NCI-H748 treated with DMSO at 0.1 percent for 48 hours (cell line): ENCODE measurements at places on chromosomes 16 and 17.

- no peak for DNase-seq
Observed at GRCh38 chr16:30633526-30633925, 17.2 kb upstream of the PRR14 start.

- no peak for DNase-seq
Observed at GRCh38 chr17:35235917-35236316, 7.0 kb upstream of the SLFN5 start.

DNA sequence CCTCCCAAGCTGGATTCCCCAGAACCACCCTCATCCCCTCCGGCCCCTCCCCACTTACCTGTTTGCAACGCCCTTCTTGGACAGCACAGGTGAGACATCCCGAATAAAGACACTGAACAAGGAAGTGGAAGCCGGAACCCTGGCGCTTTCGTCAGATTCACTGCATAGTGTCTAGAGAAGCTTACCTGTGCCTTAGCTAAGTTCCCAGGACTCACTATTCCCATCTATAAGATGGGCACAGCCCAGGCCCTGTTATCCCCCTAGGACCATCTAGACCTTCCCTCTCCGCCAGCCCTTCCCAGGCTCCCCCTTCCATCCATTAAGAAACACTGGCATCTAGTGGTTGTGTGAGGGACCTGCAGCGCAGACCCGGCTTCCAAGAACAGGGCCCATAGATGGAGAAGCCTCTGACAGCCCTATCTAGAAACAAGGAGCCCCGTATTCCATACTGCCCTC lies 26.9 kb upstream of the RPL38 start:
- DNase-seq, result peak; percentile 32

GRCh38 chr17:45987706-45988105 lies 11.3 kb upstream of the STH start:
- DNase-seq, result no peak

- no peak for DNase-seq
Observed at GRCh38 chr16:75462806-75463205, 1.7 kb downstream of the TMEM170A start.

- DNase-seq, result no peak
Observed at GRCh38 chr17:67021743-67022450, 22.5 kb upstream of the CACNG1 start.

DNA sequence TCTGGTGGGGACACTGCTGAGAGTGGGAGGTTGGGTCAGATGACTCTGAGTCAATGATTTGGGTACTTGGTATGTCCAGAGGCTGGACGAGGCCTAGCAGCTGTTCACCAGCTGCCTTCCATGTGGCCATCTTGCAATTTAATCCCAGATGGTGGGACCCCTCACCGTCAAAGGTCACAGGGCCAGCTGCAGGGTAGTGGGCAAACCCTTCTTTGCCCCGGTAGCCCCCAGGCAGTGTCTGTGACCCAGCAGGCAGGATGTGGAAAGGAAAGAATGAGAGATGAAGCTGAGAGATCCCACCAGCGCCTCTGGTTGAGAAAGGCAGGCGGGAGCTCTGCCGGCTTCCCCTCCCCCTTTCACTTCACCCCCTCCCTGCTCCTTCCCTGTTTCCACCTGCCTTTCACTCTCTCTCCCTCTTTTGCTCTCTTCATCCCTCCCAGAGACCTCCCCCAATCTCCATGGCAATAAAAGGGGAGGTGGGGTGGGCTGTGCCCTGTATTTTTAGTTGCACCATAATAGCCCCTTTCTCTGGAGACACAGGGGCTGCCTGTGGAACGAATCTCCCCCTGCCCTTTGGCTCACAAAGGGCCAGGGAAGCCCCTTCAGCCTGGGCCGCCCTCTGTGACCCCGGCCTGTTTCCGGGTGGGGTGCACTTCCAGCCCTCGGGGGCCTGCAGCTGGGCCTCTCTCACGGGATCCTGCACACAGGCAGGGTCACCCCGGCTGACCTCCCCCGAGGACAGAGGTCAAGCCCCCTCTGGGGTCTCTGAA lies 20.2 kb downstream of the CDK5RAP3 start:
- no peak for DNase-seq

DNA sequence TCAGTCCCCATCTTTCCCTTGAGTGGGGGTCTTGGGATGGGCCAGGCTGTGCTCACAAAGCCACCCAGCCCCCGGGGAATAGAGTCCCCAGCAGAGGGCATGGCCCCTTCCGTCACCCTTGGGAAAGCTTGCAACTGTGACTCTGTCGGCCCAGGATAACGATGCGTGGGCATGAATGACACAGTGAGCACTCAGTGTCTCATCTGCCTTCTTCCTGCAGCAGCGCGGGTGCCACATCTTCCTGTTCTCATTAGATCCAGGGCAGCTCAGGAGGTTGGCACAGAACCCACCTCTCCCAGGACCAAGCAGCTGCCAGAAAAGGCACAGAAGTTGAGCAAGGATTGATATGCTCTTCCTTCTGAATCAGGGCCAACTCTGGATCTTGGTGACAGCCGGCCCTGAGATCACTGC lies 84.7 kb downstream of the MRC2 start:
- no peak for DNase-seq

DNA sequence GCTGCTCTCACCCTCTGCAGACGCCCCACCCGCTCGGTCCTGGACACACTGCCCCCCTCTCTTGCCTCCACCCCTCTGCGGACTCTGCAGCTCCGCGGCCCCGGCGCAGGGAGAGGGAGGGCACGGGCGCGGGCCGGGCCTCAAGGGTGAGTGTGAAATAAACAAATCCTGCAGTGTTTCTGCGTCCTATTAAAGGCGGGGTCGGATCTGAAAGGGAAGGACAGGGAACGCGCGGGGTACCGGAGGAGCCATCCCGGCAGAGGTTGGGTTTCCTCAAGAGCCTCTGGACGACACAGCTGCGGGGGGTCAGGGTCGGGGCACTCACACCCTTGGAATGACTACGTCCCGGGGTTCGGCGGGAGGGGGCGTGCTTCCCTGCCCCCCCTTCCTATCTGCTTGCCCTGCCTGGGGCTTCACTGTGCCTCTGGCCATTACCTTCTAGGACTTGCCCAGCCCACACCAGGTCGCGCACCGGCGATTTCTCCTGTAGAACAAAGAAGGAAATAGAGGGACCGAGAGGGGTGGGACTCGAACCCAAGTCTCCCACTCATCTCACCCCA lies 466 bp upstream of the HSF4 start:
- DNase-seq, result no peak

GRCh38 chr17:20206068-20206467 lies 196.9 kb downstream of the SPECC1 start:
- DNase-seq, result no peak

- DNase-seq, result no peak
Observed at GRCh38 chr17:67360880-67361279, 5.5 kb downstream of the PSMD12 start.

- DNase-seq, result no peak
Observed at GRCh38 chr17:32185875-32186274, 43.6 kb downstream of the RHOT1 start.

DNA sequence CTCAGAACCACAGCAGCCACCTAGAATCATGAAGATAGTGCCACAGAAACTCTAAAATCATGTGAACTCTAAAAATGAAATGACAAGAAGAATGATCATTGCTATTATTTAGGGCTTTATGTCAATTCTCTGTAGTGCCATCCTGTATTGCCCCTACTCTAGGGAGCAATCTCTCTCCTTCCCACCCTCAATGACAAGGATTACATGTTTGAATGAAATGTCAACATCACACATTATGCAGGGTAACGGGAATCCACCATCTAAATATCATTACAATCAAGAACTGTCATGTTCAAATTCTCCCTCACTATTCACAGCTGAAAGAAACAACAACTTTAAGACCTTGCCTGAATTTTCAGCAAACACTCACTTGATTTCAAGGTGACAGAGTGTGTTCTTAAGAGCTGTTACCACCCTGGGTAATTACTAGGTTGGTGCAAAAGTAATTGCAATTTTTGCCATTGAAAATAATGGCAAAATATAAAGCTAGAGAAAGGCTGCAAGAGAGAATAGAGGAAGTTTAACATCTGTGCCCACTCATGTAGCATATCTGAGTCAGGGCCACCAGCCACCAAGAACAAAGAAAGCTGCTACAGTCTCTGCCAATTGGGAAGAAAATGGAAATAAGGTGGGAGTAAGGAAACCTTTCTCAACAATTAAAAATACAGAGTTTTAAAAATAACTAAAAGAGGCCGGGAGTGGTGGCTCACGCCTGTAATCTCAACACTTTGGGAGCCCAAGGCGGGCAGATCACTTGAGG lies 112.8 kb upstream of the PSMD7 start:
- DNase-seq, result no peak

GRCh38 chr16:19227643-19228042 lies 57.9 kb upstream of the CLEC19A start:
- no peak for DNase-seq

GRCh38 chr17:34368946-34369500 lies 6.0 kb upstream of the CCL1 start:
- no peak for DNase-seq

GRCh38 chr16:61042737-61043136 lies 993.5 kb downstream of the CDH8 start:
- no peak for DNase-seq

- no peak for DNase-seq
Observed at GRCh38 chr17:3809135-3809534, 8.1 kb upstream of the ITGAE start.

GRCh38 chr17:51180486-51180885 lies 14.3 kb downstream of the NME2 start:
- no peak for DNase-seq

GRCh38 chr16:8402981-8403843 lies 187.1 kb downstream of the TMEM114 start:
- DNase-seq, result no peak

GRCh38 chr17:77869665-77870132 lies 88.8 kb upstream of the TNRC6C start:
- no peak for DNase-seq

GRCh38 chr17:40318830-40319391 lies 9.9 kb downstream of the RARA start:
- DNase-seq, result no peak

DNA sequence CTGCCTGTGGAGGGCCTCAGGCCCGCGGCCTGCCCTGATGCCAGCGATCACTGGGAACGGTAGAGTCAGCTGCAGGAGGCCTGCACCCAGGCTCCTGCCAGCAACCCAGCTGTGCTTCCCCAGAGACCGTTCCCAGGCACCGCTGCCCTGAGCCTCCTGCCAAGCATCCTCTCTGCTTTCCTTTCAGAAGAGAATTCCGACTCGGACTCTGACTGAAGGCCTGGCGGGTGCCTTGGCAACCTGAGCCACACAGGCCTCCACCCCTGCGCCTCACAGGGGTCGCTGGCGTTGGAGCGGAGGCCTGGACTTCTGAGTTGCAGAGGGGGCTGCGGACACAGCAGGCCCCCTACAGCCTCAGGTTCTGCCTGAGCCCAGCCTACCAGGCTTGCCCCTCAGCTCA lies 7.9 kb downstream of the CMTM3 start:
- DNase-seq, result no peak

DNA sequence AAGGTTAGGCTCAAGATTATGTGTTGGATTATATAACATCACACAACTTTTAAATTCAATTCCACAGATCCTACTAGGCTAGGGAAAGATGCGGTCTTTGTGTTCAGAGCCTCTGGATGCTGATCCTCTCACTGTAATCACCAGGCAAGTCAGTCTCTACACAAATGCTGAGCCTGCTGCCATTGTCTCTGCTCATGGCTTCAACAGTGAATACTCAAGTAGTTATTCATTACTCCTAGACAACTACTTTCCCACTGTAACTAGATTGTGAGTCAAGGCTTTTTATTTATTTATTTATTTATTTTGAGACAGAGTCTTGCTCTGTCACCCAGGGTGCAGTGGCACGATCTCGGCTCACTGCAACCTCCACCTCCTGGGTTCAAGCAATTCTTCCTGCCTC lies 15.8 kb upstream of the NDUFAB1 start:
- DNase-seq, result no peak

DNA sequence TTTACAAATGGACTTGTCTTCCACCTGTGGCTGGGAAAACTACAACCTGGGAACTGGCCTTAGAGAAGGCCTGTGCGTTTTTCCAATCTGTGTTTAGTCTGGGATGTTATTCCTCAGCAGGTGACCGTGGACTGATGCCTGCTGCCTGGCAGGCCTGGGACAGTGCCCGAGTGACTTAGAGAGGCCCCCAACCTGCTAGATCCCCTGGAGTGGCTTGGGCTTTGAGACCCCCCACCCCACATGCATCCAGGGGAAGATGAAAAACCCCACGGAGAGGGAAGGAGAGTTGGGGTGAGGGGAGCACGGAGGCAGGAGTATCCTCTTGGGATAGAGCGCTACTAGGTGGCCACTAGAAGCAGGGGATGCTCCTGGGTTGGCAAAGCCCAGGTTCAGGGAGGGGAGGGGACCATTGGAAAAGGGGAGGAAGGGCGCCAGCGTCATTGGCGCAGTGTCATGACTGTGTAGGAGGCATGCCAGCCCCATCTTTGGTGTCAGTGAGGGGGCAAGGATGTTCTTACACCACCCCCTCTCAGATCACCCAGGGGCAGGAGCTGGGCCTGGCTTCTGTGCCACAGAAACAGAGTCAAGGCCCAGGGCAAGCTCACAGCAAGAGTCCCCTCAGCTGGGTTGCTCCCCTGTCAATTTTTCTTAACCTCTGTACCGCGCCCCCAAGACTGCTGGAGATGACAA lies 54.1 kb downstream of the MEAK7 start:
- no peak for DNase-seq

- DNase-seq, result no peak
Observed at GRCh38 chr17:74790161-74791058, 14.3 kb upstream of the NAT9 start.

DNA sequence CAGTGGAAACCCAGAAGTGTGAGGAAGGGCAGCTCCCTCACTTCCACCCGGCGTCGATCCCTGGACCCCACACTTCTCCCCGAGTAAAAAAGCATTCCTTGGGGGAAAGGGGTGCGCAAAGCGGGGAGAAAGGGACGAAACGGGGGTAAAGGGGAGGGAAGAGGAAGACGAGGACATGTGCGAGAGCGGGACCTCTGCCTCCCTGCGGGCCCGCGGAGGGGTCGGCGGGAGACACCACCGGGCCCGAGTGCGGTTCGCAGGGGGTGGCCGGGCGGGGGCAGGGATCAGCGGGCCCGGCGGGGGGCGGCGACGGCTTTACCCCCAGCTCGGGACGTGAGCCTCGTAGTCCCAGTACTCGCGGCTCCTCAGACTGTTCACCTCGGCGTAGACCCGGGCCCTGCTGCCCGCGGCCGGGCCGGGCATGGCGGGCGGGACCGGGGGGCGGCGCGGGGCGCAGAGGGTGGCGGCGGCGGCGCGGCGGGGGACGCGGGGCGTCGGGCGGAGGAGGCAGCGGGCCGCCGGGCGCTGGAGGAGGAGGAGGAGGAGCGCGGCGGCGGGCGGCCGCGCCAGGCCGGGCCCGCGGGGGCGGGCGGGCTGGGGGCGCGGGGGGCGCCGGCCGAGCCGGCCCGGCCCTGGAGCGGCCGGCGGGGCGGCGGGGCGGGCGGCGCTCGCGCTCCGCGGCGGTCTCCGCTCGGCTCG lies 443 bp downstream of the CSNK2A2 start:
- DNase-seq, result no peak

DNA sequence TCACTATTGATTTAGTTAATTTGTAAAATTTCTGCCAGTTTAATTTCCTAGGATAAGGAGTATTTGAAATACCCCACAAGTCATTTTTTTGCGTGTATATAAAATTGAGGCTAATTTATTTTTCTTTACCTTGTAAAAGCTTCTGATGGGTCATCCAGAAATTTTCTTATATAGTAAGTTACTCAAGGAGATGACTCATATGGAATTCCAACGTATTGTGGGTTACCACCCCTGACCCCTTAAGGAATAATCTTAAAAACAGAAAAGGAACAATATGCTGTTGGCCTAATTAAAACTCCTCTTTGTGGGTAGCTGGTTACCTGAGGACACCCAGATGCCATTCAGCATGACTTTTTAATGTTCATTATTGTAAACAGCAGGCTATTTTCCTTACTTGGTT lies 13.6 kb downstream of the HEATR6 start:
- DNase-seq, result no peak

- DNase-seq, result no peak
Observed at GRCh38 chr16:50403491-50403890, 34.7 kb upstream of the BRD7 start.

- no peak for DNase-seq
Observed at GRCh38 chr17:80815151-80815681, 176.4 kb upstream of the CHMP6 start.
